Transverse colon (tissue), 4 donors: ENCODE measurements at places on chromosomes 2 and 18. TPM values are rescaled to one million over a fixed set of nuclear protein-coding genes. Genes with fewer than 3 reads are reported as not detected.
A peak's percentile ranks its signal among the peaks of the same experiment; 100 is the strongest.

DNA sequence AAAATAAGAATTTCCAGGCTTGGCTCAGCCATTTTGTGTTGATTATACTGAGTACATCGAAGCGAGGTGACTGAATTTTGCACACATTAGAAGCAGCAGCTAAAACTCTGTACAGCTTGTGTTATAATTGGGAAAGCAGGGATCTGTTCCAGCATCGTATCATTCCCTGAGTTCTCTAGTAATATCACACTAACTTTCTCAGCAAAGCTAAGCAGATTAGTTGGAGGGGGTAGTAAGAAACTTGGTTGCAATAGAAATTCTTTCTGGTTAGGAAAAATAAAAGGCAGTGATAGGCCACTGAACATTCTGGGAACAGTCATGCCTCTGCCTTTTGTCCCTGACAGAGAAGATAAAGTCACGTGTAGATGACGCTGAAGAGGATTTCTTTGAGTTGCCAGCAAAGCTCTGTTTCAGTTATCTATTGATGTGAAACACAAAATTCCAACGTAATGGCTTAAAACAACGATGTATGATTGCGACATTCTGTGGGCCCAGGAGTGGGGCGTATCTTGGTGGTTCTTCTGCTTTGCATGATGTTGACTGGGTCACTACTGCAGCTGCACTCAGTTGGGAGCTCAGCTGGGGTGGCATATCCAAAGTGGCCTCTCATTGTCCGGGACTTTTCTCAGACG is 202.1 kb upstream of the MEX3C start:
- no peaks in the 10 kb centered on the region for H3K27me3 ChIP-seq
- no peaks in the 10 kb centered on the region for H3K4me1 ChIP-seq
- no peak for DNase-seq
- H3K36me3 ChIP-seq = no peaks in the 10 kb centered on the region
- no peak overlapping the region for H3K4me3 ChIP-seq

DNA sequence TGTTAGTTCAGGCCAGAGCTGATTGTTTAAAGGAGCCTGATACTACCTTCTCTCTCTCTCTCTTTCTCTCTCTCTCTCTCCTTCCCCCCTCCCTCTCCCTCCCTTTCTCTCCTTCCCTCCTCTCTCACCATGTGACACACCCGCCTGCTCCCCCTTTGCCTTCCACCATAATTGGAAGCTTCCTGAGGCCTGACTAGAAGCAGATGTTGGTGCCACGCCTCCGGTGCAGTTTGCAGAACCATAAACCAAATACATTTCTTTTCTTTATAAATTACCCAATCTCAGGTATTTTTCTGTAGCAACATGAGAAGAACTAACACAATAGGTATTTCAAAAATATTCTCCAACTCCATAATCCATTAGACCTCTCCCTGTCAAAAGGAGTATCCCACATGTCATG is 62.4 kb downstream of the ANKRD62 start:
- no peaks in the 10 kb centered on the region for H3K4me1 ChIP-seq
- H3K27ac ChIP-seq = no peak overlapping the region
- H3K36me3 ChIP-seq = no peaks in the 10 kb centered on the region
- no peaks in the 10 kb centered on the region for H3K27me3 ChIP-seq
- DNase-seq = no peak
- no peak overlapping the region for H3K4me3 ChIP-seq

DNA sequence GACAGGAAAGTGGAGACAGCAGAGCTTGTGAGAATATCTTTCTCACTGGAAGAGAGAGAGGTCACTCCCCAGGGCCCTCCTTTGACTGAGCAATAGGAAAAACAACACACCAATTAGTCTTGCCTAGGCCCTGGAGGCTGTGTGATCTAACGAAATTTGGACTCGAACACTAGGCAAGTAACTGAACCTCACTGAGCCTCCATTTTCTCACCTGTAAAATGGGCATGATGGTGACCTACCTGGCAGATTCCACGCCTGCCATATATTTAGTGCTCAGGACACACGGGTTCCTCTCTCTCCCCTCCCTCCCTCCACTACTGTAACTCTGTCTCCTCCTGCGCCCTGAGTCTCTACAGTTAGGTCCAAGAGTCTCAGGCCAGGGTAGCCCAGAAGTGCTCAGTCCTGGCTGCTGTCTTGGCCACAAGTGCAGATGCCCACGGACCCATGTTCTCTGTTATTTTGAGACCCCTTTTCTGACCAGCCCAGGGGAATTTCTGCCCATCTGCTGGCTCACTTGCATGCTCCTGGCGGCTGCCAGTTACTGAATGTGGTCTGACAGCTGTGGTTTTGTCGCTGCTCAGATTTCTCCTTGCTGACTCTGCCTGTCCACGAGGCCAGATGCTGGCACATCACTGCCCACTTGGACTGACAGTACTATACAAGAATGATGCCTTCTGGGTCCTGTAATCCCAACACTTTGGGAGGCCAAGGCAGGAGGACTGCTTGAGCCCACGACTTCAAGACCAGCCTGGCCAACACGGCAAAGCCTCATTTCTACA is 9.6 kb upstream of the GIGYF2 start:
- H3K27ac ChIP-seq = no peak overlapping the region
- no peaks in the 10 kb centered on the region for H3K36me3 ChIP-seq
- H3K27me3 ChIP-seq = no peaks in the 10 kb centered on the region

- H3K27ac ChIP-seq = no peak overlapping the region
- no peaks in the 10 kb centered on the region for H3K4me1 ChIP-seq
- no peak overlapping the region for H3K4me3 ChIP-seq
- no peaks in the 10 kb centered on the region for H3K36me3 ChIP-seq
- H3K27me3 ChIP-seq = no peaks in the 10 kb centered on the region
- peak; percentile 54 for DNase-seq
Observed at GRCh38 chr2:158034198-158034866, 67.3 kb upstream of the UPP2 start.

DNA sequence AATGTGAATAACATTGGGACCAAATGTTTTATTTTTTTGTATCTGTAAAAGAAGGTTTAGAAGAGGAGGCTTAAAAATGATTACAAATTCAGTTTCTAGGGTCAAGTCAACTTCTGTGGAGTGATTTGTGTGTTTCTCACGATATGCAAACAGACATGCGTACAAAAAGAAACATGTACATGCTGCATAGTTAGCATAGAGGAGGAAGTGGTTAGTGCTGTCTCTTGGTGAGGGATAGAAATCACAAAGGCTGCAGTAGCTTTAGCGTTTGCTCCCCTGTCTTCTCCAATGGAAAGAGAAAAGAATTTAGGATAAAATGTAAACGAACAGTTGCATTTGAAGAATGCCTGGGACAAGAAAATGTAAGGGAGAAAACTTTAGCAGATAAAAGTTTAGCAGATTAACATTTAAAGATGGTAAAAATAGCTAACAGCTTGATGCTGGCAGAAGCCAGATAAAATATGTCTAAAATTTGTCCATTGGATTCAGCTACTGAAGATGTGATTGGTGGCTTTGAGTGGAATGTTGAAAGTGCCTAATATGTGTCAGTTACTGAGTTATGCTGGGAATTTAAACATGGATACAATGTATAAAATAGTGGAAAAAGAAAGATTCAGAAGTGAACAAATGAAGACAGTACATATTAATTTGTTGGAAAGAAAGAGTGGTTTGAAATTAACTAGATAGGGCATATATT is 44.9 kb downstream of the MALT1 start:
- no peak overlapping the region for H3K4me3 ChIP-seq
- DNase-seq = no peak
- H3K27me3 ChIP-seq = no peaks in the 10 kb centered on the region
- no peaks in the 10 kb centered on the region for H3K4me1 ChIP-seq
- H3K36me3 ChIP-seq = no peaks in the 10 kb centered on the region

- H3K27ac ChIP-seq = no peak overlapping the region
- no peak overlapping the region for H3K4me3 ChIP-seq
- H3K4me1 ChIP-seq = peaks cover 5% of the 10 kb centered on the region
- no peak for DNase-seq
Observed at GRCh38 chr2:673615-674320, 3.4 kb downstream of the TMEM18 start.

- H3K4me1 ChIP-seq = no peaks in the 10 kb centered on the region
- no peak overlapping the region for H3K4me3 ChIP-seq
- no peaks in the 10 kb centered on the region for H3K36me3 ChIP-seq
Observed at GRCh38 chr2:162934191-162934590, 95.6 kb upstream of the KCNH7 start.

DNA sequence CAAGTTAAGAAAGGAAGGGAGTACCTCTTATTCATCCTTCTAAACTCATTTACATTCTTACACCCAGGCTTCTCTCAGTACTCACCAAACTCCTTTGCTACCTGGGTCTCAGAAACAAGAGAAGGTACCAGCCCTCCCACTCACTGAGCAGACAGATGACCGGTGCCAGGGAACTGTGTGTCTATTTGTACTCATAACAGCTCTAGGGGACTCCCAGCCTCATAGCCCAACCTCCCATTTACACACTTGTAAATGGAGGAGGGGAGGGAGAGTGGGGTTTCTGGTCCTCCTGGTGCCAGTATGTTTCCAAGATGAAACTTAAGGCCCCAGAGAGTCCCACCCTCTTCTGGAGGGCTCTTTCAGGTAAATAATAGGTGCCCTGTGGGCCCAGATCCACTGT is 42.8 kb upstream of the SIGLEC15 start:
- no peak overlapping the region for H3K27ac ChIP-seq
- H3K36me3 ChIP-seq = no peaks in the 10 kb centered on the region
- no peaks in the 10 kb centered on the region for H3K4me1 ChIP-seq
- H3K27me3 ChIP-seq = no peaks in the 10 kb centered on the region
- no peak overlapping the region for H3K4me3 ChIP-seq
- DNase-seq = no peak

DNA sequence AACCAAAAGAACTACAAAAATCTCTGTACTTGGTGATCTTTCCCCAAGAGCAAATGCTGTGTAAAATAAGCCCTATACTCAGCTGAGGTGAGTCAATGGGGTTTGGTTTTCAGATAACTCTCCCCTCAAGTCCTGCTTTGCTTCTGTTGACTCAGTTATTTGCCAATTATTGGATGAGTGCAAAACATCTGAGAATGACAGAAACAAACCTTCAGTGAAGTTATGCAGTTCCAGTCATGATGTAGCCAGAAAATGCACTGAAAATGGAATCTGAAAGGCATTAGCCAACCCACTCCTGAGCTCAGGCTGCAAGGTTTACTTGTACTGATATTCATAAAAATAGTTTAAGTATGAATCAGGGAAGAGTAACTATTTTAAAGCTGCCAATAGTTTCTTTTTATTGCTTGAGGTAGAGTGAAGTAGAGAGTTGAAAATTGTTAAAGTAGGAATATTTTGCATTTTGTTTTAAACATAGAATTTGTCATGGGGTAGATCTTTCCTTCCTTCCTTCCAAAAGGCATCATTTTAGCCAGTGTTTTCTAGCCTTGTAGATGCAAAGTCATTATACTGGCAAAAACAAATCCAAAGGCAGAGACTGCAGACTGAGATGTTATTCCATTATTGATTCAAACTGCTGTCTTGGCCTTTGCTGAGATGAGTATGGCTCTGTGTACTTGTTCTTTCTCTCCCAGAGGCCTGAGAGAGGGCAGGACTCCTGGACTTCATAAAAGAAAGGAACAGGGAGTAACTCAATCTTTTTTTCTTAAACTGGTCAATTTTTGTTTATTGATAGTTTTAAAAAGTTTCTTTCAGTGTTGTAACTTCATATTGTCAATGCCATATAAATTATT is 215.3 kb downstream of the RND3 start:
- H3K27ac ChIP-seq = no peak overlapping the region
- no peak for DNase-seq
- no peaks in the 10 kb centered on the region for H3K4me1 ChIP-seq
- H3K4me3 ChIP-seq = no peak overlapping the region

DNA sequence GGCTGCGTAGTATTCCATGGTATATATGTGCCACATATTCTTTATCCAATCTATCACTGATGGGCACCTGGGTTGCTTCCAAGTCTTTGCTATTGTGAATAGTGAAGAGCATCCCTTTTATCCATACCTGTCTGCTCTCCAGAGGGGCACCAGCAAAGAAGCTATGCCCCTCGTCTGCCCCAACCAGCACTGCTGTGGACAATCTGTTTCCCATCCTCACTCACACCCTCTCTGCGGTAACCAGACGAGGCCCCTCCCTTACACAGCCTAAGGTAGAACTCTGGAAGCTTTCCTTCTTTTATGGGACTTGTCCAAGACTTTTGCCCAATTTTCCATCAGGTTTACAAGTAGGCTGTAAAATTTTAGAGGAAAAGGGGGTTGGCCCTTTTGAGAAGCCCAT is 24.9 kb downstream of the TTR start:
- no peaks in the 10 kb centered on the region for H3K4me1 ChIP-seq
- H3K36me3 ChIP-seq = no peaks in the 10 kb centered on the region
- no peaks in the 10 kb centered on the region for H3K27me3 ChIP-seq

DNA sequence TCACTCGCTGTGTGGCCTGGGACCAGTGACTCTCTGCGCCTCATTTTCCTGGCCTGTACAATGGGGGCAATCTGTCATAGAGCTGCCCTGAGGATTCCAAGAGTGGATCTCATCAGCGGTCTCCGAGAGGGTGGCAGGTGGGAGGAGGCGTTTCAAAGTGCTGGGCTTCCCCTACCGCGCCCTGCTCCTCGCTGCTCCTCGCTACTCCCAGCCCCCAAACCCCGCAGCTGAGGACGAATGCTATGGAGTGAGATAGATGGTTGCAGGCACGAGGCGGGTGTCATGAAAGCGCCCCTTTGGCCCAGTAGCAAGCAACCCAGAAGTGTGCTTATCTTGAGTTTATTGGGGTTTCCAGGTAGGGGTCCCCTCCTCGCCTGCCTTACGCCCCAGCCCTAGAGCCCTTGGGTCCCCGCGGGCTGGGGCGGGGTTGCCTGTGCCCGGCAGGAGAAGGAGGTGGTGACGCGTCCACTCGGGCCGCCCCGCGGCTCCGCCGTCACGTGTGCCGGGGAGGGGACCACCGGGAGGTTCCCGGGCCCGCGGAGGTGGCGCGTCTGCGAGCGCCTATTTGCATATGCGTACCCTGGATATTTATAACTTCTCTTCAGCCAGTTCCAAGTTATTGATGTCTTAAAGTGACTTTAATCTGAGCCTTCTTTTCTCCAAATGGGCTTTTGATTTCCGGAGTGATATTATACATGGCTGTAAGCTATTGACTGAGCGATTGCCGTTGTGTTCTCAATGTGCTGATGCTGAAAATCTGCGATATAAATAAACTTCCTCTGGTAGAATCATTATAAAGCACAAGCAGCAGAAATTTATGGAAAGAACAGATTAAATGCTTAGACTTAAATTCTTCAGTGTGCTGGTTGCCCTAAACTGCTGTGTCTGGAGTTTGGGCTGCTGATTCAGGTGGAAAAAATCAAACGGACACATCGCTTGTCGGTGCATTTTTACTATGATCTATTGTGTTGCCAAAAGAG is 263.7 kb downstream of the ATAD2B start:
- no peak overlapping the region for H3K27ac ChIP-seq
- peak overlapping the region; percentile 3 for H3K4me3 ChIP-seq
- H3K36me3 ChIP-seq = no peaks in the 10 kb centered on the region
- peak; percentile 16 for DNase-seq
- no peaks in the 10 kb centered on the region for H3K27me3 ChIP-seq

- H3K27ac ChIP-seq = no peak overlapping the region
- no peak overlapping the region for H3K4me3 ChIP-seq
- no peaks in the 10 kb centered on the region for H3K4me1 ChIP-seq
- DNase-seq = no peak
- H3K27me3 ChIP-seq = no peaks in the 10 kb centered on the region
Observed at GRCh38 chr2:25856377-25856776, 21.9 kb downstream of the ASXL2 start.

MLPH gene
- total RNA-seq = 889 TPM

CHST9 gene
- 0.16 TPM for total RNA-seq

NR4A2 gene
- 7.4 TPM for total RNA-seq

WNT6 gene
- total RNA-seq = 164 TPM

GREB1L gene
- not detected for total RNA-seq

DUSP2 gene
- total RNA-seq = 25.1 TPM
